Activated naive CD4-positive, alpha-beta T cell treated with anti-CD3 and anti-CD28 coated beads, Interleukin-2, amount 50 U/mL, for 72 hours (primary cell): ENCODE measurements at places on chromosomes 3 and 15. TPM values are rescaled to one million over a fixed set of nuclear protein-coding genes. Genes with fewer than 3 reads are reported as not detected.

- no peak for DNase-seq
Observed at GRCh38 chr3:6571448-6571847, 289.5 kb upstream of the GRM7 start.

Gene GPR176
- 0.41 TPM for total RNA-seq

Gene GOLGA6D
- total RNA-seq: 0.14 TPM

Gene CPEB1
- total RNA-seq: not detected

DNA sequence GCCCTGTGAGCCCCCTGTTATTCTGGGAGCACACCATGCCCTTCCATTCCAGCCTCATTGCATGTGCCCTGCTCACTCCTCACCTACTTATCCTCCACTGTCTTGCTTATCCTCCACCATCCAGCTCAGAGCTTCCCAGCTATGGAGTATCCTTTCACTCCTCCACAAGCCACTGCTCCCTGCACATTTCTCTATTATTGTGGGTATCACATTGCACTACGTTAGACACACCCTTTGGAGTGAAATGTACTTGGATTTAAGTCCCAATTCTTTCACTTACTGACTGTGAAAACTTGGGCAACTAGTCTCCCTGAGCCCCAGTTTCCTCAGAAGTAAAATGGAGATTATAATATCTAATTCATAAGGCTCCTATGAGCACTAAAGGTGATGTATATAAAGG is 4.3 kb downstream of the MASP1 start:
- no peak for DNase-seq

Gene LSAMP
- not detected for total RNA-seq

Gene MUC20
- total RNA-seq: 2.2 TPM

DNA sequence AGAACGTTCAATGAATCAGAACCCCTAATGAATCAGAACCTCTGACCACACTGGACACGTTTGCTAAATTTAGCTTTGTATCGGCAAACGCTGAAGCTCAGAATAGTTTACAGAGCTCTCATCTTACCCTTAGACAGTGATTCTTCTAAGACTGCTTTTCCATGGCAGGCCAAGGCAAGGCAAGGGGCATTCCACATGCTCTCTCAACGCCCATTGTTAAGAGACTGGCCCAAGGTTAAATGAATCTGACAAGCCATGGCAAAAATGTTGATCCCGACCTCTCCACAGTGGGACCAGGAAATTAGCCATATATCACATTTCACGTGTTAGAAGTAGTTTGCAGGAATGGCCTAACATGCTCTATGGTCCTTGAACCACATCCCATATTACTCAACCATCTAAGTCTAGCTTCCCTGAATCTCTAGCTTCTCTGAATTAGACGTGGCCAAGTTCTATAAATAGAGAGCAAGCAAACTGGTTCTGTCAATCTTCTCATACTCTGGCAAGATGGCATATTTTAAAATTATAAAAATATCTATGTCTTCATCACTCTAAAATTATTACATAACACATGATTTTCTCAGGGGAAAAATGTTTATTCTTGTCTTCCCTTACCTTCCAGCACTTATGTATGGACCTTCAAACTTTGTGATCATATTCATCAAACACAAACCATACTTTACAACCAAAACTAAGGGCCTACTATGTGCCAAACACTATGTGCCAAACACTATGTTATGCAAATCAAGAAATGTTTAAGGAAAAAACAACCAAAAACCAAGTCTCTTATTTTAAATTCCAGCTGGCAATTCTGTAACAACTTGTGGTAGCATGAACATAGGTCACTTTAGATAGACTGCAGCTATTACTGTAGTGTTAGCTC is 54.3 kb downstream of the AAGAB start:
- no peak for DNase-seq

GRCh38 chr15:96296264-96296663 is 34.2 kb upstream of the NR2F2 start:
- no peak for DNase-seq

Gene CLDN11
- not detected for total RNA-seq

DNA sequence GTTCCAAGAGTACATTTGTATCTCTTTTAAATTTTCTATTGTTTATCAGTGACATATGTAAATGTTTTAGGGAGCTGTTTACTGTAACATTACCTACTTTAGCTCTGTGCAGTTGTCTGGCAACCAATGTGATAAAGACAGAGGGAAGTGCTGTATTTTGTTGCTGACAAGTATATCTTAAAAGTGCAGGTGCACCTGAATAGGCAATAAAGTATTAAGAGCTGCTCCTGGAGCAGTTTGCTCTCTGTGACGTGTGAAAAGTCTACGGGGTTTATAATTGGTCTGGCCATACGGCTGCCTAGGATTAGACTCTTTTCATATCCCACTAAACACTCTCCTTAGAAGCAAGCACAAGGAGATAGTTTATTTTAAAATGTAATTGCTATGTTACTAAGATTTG is 178.3 kb downstream of the IGF1R start:
- DNase-seq: no peak
